Naive thymus-derived CD8-positive, alpha-beta T cell (primary cell): ENCODE measurements at places on chromosomes 12 and 14.

- DNase-seq, result no peak
Observed at GRCh38 chr14:85619851-85620250, 89.9 kb downstream of the FLRT2 start.

GRCh38 chr14:22537436-22538310 lies 51.4 kb downstream of the DAD1 start:
- no peak for DNase-seq

DNA sequence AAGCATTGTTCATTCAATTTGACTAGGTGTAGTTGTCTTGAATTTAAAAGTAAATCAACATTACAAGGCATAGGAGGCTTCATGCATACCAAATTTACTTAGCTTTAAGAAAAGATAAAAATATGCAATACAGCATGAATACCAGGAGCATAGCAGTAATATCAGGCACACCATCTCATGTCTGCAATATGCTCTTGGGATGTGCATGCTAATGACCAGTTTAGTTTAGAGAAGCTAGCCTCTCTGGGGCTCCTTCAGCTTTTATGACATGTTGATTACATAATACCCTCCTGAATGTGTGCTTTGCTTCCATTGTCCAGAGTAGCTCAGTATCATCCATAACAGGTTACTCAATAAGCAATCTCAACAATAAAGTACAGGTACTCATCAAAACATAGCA lies 497.2 kb downstream of the FLRT2 start:
- no peak for DNase-seq

GRCh38 chr12:28827861-28828260 lies 321.2 kb upstream of the FAR2 start:
- DNase-seq, result no peak

GRCh38 chr12:2756756-2757155 lies 38.0 kb upstream of the FKBP4 start:
- DNase-seq, result no peak

GRCh38 chr14:68394764-68395143 lies 398.1 kb downstream of the ZFP36L1 start:
- DNase-seq, result no peak

DNA sequence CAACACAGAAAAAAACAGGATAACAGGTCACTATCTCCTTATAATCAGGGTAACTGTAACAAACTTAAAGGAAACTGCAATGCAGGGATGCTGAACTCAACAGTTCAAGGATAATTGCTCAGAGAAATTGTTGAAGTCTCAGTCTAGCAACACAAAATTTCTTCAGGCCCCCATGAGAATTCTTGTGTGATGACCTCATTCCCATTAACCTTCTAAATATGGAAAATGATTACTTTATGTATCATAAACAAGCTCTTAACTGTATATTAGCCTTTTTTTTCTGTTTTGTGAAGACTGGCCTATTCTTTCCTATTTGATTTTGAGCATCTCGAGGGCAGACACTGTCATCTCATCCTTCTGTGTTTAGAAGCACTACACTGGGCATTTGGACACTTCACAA lies 47.1 kb downstream of the IGF1 start:
- DNase-seq, result no peak

- peak; percentile 21 for DNase-seq
Observed at GRCh38 chr12:116880817-116881324, 370 bp downstream of the HRK start.

- no peak for DNase-seq
Observed at GRCh38 chr14:104166698-104167097, 28.3 kb downstream of the KIF26A start.

- no peak for DNase-seq
Observed at GRCh38 chr12:27975222-27976136, 2.9 kb upstream of the PTHLH start.

DNA sequence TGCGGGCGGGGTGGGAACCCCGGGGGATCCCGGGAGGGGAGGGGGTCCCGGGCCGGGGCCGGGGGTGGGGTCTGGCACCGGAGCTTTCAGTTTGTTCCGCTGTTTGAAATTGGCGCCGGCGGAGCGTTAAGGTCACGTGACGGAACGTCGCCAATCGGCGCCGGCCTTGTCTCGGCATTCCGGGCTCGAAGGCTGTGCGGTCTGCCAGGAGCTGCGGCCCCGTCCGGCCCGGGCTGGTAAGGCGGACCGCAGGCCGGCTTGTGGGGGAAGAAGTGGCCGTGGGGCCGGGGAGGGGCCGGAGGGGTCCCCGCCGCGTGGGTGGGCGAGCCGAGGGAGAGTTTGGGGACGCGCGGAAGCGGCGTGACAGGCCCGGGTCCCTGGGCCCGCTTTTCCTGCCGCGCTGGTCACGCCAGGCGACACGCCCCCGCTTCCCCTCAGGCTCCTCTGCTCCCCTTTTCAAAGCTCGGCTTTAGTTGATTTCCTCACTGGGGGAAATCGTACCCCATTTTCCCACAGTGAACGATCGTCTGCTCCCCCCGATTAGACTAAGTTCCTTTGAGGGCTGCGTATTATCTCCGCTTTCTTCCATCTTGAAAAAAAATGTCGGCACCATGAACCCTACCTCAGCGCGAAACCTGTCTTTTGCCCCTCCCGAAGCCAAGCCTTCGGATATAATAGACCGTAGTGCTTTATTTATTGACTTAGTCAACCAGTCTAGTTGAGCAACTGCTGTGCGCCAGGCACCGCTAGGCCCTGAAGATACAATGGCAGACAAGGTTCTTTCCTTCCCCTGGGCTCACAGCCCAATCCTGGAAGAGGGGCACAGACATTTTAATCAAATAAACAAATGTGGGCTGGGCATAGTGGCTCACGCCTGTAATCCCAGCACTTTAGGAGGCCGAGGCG lies at the start of the genes FOXM1 and RHNO1:
FOXM1 (minus strand) TSS at position 128 of the 906 bp plus-strand sequence. CDS start 2,696 bp downstream, outside the sequence.
RHNO1 (plus strand) TSS at position 177 of the 906 bp plus-strand sequence. CDS start 8,144 bp downstream, outside the sequence.
- peak; percentile 79 for DNase-seq

GRCh38 chr12:124393831-124394230 lies 98.9 kb downstream of the RFLNA start:
- no peak for DNase-seq

DNA sequence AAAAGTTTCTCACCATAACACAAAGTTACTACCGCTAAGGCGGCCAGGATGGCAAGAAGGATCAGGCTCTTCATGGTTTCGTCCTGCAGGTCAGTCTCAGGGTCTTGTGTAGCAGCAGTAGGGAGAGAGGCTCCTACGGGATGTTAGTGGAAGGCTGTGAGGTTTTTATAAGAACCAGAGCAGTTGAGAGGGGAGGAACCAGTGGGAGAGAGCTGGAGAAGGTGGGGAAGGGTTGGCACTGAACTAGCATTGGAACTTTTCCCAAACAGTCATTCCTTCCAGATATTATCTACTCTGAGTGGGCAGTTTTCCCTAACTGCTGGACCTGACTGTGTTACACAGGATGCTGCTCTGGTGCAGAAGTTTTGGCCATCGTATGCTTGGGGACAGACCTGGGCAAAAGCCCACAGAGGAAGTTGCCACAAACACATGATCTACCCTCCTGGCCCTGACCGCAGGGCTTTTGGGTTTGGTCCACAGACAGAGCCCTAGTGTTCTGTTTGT lies at the start of gene MGP:
MGP (minus strand) TSS at position 137 of the 504 bp plus-strand sequence; CDS start at position 74, 63 bp downstream.
- DNase-seq, result no peak

DNA sequence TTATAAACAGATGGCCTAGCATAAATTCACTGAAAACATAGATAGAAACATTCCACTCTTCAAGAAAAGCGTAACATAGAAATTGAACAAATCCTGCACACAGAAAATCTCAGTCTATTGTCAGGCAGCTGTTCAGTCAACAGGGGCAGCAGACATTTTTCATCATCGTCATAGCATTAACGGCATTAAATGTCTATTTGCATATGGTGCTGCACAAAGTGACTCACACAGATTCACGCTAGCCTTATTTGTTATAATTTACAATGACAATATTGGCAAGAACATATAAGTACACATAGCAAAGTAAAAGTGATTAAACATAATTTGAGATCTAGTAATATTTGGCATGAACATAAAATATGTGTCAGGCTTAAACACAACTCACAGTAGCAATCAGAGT lies 95.7 kb downstream of the CEP128 start:
- no peak for DNase-seq

DNA sequence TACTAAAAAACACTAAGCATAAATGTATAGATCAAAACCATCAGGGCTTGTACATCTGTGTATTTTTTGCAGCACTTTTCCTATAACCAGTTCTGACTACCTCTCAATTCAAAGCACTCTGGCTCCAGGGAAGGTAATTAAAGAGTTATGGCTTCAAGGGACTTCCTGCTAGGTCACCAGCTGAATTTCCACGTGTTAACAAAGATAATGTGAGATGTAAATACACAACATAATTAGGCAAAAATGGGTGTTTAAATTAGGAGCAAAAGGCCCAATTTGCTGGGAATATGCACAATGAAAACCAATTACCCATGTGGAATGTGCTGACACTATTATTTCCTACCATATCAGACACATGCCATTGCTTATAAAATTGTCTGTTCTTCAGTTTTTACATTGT lies 513.4 kb upstream of the FLRT2 start:
- DNase-seq, result no peak

DNA sequence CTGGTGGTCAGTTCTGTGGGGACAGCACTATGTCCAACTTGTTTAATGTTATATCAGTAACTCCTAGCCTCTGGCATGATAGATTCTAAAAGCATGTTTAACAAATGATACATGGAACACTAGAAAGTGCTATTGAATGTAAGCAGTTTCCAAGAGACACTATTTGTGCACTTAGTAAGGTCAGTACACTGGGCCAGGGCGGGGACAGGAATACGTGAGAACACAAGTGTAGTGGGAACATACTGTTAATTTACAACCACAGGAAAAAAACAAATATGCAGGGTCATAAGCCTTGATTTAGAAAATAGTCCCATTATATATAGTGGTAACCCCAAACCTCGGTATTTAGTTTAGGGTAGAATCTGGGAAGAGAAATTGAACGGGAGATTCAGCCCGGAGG lies 88.9 kb upstream of the SLC38A2 start:
- DNase-seq, result no peak

- DNase-seq, result no peak
Observed at GRCh38 chr14:103052407-103052806, 4.9 kb downstream of the CDC42BPB start.
